ENCODE measurements at places on chromosomes 3 and 15.
A peak's percentile ranks its signal among the peaks of the same experiment; 100 is the strongest.

DNA sequence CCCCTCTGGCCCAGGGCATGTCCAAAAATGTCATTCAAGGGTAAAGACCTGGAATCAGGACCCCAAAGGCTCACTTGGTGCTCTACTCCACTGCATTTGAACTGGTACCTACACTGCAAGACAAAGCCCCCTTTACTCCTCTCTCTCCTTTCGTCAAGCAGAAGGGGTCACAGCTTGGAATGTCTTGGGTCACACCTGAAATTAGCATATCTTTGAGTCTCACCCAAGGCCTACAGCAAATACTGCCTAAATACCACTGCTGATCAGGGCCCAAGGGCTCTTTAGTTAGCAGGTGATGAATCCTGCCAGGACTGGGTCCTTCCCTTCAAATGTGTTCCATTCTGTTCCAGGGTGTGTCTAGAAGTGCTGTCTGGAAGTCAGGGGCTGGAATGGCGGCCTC lies 320.6 kb downstream of the SV2B start:
- no peak for DNase-seq

GRCh38 chr15:28914483-28915023 lies 28.8 kb downstream of the APBA2 start:
- DNase-seq = no peak

DNA sequence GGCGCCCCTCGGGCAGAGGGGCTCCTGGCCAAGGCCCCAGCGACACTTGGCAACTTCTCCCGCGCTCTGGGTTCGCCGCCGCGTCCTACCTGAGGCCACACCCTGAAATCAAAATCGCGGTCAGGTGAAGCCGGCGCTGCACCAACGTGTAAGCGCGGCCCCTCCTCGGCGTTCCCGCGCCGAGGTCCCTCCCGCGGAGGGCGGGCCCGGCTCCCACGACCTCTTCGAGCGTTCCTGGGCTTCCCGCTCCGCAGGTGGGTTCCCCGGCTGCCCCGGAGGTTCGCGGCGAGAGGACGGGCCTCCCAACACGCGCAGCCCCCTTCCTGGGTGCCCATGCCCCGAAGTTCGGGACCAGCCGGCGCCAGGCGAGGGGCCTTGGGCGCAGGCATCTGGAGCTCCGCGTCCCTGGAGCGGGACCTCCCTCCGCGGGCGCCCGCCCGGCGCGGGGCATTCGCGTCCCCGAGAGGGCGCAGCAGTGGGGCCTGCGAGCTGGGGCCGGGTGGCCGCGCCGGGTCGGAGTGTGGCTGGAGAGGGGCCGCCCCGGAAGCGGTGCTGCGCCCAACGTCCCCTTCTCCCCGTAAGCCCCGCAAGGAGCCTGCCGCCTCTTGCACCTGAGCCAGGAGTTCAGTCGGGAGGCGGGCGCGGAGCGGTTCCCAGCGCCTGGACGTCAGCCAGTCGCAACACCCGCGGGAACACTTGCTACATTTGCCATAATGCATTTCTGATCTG lies 13.7 kb downstream of the PAK6 start:
- peak; percentile 46 for DNase-seq

GRCh38 chr3:72331076-72331475 lies 517.2 kb downstream of the SHQ1 start:
- no peak for DNase-seq

GRCh38 chr3:55634345-55634744 lies 147.2 kb upstream of the WNT5A start:
- DNase-seq = no peak

DNA sequence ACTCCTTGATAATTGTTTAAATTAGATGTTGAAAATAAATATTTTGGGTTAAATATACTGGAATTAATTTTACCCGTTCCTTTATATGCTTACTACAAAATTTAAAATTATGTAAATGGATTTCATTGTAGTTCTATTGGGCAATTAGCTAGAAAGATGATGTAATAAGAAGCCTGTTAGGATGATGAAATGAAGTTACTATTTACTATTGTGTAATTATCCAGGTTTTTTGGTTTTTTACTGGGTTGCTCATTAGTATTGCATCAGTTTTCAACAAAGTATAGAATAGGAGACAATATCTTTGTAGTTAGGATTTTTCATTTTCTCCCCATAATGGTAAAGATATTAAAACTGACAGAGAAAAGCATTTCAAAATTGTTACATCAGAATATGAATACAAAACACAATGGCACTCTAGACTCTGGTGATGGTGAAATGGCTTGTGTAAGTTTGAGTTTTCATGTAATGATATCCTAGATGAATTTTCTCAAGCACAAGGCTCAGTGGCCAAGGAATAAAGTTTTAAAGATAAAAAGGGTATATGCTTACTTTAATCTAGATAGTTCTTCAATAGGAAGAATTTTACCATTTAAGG lies 222.0 kb downstream of the P3H2 start:
- DNase-seq = no peak

GRCh38 chr3:119669906-119670570 lies 7.2 kb downstream of the COX17 start:
- no peak for DNase-seq

- DNase-seq = no peak
Measured at GRCh38 chr3:154074966-154075365, 46.2 kb upstream of the ARHGEF26 start.

- DNase-seq = no peak
Measured at GRCh38 chr3:192918275-192918588, 576 bp upstream of the MB21D2 start.

GRCh38 chr15:41286665-41287333 lies 45.6 kb downstream of the OIP5 start:
- DNase-seq = no peak

DNA sequence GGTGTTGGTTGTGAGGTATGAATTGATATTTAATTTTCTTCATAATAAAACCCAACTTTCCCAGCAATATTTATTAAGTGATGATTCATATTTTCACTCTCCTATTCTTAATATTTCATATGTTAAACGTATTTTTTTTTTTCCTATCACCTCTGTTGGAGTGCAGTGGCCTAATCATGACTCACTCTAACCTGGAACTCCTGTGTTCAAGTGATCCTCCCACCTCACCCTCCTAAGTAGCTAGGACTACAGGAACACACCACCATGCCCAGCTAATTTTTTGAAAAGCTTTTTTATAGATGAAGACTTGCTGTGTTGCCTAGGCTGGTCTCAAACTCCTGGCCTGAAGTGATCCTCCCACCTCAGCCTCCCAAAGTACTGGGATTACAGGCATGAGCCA lies 8.6 kb downstream of the PARP15 start:
- DNase-seq = no peak

GRCh38 chr3:104738271-104738670 lies 628.4 kb upstream of the ALCAM start:
- no peak for DNase-seq

DNA sequence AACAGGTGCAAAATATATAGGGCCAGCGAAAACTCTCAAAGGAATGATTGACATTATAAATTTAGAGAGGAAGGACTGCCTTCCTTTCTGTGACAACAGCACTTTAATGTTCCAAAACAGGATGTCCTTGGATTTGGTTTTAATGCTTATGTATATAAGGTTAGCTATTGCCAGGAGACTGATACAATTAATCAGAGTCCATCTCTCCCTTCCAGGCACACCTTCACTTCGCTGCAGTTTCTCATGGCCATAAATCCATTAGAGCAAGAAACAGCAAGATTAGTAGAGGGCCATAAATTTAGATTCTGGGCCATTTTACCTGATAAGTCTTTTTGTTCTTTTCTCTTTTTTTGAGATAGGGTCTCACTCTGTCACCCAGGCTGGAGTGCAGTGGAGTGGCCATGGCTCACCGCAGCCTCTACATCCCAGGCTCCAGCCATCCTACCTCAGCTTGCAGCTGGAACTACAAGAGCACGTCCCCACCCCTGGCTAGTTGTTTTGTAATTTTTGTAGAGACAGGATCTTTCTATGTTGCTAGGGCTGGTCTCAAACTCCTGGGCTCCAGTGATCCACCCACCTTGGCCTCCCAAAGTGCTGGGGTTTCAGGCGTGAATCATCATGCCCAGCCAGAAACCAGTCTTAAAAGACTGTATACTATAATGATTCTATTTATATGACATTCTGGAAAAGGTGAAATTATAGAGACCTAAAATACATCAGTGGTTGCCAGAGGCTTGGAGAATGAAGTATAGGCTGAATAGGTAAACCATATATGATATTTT lies 15.7 kb upstream of the TFRC start:
- DNase-seq = no peak

DNA sequence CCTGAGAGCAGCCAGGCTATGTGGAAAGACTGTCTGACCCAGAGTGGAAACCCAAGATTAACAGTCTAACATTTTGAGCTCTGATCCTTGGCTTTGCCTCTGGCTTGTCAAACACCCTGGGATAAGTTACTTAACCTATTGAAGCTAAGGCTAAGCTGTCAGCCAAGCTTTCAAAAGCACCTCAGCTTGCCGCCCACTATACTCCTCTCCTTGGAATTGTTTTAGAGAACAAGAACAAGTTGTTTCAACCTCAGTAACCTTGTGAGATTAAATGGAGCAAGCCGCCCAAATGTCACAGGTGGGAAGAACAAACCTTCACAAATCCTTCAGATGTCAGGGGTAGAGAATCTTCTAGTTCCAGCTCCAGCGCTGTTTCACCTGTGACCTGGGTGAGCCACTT lies 235.1 kb downstream of the RYR3 start:
- no peak for DNase-seq

- DNase-seq = no peak
Measured at GRCh38 chr3:187848401-187848800, 103.1 kb upstream of the BCL6 start.

DNA sequence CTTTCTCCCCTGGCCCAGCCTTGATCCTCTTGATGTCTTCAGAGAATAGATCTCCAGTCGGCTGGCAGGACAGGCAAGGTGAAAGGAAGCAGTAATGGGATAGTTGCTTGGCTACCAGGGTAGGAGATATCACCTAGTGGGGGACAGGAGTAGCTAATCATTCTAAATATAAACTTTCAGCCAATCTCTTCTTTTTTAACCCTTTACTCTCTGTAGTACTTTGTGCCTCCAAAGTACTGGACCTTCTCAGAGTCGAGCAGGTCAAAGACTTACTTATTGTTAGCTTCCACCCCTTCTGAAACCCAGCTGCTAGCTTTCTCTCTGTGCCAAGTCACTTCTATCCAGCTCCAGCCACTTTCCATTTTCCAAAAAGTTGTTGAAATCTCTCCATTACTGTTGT lies 43.4 kb upstream of the FILIP1L start:
- DNase-seq = no peak

- DNase-seq = no peak
Measured at GRCh38 chr3:13158871-13159270, 85.6 kb upstream of the IQSEC1 start.

DNA sequence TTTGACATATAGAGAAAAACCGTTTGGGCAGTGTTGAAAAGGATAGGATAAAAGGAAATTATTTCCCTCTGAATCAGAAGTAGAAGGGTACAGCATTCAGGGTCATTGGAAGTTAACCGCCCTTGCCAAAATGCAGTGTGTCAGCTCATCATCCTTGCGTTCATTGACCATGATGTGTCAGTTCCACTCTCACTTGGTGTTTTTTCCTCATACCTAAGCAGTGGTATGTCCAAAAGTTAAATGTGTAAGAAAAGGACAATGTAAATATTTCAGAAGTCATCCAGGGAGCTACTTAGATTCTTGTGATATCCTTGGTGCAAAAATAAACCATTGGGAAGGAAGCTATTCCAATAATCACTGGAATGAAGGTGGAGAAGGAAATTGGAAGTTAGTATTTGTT lies 50.7 kb downstream of the MAP6D1 start:
- DNase-seq = no peak

- DNase-seq = no peak
Measured at GRCh38 chr3:78927759-78928158, 840.0 kb downstream of the ROBO1 start.

DNA sequence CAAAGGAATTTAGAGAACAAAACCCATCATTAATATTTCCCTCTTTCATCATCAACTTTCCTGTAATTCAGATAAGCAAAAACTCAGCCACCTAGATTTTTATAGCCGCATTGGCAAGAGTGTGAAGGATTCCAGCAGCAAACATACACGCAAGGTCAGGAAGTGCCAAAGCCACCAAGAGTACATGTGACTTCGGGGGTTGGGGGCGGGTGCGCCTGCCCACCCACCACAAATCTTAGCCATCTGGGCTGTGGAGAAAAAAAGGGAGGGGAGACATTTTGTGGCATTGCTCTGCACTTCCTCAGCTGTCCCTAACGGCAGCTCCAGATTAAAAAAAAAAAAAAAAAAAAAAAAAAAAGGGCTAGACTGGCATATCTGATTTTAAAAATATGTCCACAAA lies 148.4 kb downstream of the TNIK start:
- no peak for DNase-seq

GRCh38 chr3:188266562-188267274 lies 112.8 kb downstream of the LPP start:
- no peak for DNase-seq

DNA sequence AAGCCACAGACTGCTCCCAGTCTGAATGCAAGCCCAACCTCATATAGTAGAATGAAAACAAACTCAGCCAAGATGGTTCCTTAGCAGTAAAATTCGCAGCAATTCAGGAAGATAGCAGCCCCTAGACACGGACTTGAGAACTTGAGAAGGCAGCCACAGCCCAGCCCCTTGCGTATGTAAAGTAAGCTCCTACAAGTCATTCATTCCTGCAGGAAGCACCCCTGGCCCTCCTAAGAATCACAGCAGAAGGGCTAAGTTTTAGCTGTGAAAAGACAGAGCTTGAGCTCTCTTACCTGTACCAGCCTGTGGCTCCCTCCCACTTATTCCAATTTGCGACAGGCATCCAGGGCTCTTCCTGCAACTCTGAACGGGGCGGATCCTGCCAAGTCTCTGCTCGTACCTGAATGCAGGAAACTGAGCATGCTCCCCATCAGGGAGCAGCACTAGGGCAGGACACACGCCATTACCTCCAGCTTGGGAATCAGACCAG lies 136.4 kb downstream of the MAGI1 start:
- no peak for DNase-seq

GRCh38 chr3:100120012-100120411 lies 5.7 kb upstream of the FILIP1L start:
- DNase-seq = no peak

DNA sequence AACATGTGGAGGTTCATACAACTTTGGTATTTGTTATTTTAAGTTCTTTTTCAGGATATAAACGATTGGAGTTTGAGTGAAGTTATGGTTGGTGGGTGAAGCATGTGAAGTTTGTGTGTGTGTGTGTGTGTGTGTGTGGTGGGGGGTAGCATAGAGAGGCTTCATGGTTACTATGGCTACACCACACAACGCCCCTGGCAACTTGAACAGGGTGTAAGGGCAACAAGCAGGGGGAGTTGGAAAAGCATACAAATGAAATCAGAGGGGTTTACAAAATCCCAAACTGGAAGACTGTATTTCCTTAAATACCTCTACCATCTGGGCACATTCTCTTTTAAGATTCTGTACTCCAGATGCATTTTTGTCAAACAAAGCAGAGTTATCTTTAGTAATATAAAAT lies 207.5 kb downstream of the SV2B start:
- no peak for DNase-seq

GRCh38 chr3:142057331-142057725 lies 92.0 kb downstream of the TFDP2 start:
- DNase-seq = no peak
